ENCODE measurements at places on chromosomes 7 and 10.

DNA sequence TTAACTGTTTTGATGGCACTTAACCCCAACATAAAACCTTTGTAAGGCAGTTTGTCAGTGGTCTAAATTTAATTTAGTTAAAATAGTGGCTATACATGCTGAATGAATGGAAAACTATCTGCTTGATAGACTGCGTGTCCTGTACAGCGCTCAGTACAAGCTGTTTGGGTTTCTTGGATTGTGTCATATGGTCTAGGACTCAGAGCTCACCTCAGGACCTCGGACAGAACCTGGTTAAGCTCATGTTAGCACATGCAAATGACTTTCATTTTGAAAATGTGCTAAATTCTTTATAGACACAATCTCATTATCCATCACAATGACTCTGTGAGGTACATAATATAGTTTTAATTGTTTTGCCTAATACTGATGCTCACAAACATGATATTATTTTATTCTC, 55.7 kb upstream of the RELN start:
- no peak for DNase-seq

DNA sequence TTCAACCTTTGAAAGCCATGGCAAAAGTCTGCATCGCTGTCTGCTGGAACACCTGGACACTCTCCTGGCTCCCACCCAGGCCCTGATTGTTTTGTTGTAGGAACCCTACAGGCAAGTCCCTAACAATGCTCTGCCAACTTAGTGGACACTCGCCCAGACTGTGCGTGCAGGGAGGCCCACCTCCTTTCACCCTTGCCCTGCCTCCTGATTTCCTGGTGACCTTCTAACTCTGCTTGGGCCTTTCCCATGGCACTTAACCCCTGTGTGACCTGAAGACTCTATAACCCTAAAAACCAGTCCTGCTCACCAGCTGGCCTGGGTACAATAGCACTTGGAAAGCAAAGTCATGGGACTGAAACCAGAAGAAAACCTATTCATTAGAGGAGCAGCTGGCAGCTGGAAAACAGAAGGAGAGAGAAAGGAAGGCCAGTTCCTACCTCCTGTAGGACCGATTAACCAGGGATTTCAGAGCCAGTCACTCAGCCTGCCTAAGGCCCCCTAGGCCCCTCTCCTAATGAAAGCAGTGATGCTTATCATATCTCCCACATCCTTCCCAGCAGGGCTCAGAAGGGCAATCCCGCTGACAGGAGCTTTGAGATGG, 82.7 kb upstream of the KMT2E start:
- DNase-seq, result no peak

DNA sequence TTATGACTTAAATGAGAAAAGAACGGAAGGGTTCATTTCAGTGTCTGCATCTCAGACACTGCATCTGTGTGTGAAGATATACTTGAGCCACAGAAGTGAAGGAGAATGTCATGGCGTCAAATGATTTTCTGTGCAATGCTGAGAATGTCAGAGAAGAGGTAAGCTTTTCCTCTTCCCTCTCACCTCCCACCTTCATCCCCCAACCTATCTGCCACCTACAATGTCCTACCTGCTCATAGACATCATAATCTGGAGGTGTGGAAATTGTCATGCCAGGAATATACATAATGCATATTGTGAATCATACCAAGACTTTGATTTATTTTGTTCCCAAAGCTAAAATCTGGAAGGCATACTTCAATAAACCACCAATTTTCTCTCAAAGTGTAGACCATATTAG, 53.7 kb downstream of the CTTNBP2 start:
- DNase-seq, result peak; percentile 53

GRCh38 chr7:36653008-36653662, 71.2 kb downstream of the AOAH start:
- no peak for DNase-seq

DNA sequence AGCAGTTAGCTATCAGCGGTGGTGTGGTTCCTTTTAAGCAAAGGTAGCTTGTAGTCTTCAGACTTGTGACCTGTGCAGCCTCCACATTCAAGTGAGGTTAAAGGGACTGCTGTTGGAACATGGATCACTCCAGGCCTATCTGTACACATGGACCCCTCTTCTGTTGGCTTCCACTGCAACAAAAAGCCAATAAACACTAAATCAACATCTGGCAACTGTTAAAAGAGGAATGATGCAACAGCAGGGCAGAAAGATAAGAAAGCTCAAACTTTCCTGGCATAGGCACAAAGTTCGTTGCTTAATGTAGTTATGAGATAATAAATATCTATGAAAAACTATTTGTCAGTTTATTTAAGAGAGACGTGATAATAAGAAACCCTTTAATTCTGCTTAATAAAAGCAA, 4.0 kb upstream of the MINPP1 start:
- no peak for DNase-seq

DNA sequence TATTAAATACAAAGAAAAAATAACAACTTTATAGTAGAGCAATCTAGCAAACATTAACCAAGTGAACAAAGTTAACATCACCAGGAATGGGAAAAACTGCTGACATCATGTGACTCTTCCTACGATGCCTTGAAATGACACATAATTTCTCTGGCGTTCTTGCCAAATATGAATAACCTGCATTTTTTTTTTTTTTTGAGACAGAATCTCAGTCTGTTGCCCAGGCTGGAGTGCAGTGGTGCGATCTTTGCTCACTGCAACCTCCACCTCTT, 126.5 kb upstream of the VKORC1L1 start:
- DNase-seq, result no peak

GRCh38 chr7:140889645-140890044, 35.1 kb downstream of the BRAF start:
- DNase-seq, result no peak

DNA sequence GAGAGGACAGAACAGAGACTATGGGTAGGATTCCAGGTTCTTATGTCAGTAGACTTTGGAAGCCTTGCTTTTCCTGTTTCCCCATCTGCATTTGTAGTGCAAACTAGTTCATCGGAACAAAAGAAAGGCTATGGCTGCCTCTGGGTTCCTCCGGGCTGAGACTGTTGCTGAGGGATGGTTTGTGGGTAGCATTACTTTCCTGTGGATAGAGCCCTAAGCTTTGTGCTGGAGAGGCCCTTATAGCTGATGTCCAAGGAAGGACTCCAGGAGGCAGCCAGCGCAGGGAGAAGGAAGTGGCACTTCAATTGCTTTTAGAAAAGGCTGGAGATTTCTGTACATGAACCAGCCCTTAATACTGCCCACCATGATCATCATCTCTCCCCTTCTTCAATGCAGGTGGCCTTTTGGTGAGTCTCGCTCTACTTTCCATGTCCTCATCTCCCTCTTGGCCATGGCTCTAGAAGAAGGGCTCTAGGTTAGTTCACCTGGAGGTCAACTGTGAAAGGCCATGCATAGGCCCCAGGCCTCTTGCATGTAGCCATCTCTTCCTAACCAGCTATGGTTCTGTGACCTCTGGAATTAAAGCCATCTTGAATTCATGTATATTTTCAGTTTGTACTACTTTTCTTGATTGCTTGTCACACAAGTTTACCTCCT, 15.4 kb downstream of the MXI1 start:
- no peak for DNase-seq

DNA sequence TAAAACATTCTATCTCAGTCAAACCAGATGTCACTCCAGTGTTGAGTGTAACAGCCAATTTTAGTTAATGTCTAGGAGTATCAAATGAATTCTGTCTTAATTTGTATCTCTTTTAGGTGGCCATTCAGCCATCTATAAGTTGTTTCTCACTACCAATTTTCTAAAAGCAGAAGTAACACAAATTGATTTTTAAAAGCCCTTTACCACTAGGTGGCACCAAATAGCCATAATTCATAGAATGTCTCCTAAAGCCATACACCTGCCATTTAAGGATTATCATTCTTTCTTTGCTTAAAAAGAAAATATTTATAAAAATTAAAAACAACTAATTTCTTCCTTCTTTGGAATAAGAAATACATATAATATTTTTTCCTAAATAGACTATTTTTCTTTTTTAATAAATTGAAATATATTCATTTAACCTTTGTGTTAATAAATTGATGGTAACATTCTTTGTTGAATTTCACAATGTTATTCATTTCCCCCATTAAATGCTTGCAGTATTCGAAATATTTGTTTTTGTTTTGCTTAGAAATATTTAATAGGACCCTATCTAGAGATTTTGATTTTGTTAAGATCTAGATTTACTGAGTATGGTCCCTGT, 107.8 kb upstream of the PPP1R3A start:
- peak; percentile 39 for DNase-seq

DNA sequence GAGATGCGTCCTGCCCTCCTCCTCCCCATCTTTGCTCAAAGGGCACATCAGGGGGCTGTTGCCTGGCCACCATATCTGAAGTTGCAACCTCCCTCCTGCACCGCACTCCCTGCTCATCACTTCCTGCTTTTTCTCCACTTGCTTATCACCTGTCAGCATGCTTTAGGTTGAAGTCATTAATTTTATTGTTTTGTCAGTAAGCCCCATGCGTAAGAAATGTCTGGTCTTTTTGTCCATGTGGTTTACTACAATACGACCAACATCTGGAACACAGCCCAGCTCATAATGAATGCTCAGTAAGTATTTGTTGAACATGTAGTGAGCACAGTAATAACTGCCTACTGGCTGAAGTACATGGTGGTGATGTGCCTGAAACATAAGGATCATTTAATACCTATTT, 71.6 kb upstream of the GJD4 start:
- no peak for DNase-seq

- no peak for DNase-seq
Measured at GRCh38 chr10:74145133-74145532, 5.5 kb downstream of the AP3M1 start.

DNA sequence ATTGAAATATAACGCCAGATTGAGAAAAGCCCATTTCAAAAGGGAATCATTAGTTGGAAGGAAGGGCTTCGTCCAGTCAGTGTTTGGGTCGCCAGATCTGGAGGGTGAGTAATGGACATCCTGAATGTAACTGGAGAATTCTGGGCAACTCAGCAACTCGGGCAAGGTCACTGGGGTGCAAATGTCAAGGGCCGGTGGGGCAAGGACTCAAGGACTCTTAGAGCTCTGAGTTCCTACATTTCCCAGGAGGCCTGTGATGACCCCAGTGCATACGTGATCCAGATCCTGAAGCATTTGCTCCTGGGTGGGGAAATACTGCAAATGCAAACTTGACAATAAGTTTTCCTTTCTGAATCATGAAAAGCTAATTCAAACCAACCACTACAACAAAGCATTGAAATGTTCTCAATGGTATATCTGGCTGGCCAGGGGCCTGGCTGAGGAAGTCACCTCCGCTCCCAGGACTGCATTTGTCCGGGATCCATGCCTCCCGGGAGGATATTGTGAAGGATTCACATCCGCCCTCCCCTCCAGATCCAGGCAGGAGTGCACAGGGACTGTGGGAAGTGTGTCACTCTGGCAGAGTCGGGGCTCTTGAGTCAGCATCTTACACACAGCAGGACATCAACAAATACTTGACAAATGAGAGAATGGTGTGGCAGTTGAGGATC, 164.0 kb downstream of the FANK1 start:
- DNase-seq, result no peak

DNA sequence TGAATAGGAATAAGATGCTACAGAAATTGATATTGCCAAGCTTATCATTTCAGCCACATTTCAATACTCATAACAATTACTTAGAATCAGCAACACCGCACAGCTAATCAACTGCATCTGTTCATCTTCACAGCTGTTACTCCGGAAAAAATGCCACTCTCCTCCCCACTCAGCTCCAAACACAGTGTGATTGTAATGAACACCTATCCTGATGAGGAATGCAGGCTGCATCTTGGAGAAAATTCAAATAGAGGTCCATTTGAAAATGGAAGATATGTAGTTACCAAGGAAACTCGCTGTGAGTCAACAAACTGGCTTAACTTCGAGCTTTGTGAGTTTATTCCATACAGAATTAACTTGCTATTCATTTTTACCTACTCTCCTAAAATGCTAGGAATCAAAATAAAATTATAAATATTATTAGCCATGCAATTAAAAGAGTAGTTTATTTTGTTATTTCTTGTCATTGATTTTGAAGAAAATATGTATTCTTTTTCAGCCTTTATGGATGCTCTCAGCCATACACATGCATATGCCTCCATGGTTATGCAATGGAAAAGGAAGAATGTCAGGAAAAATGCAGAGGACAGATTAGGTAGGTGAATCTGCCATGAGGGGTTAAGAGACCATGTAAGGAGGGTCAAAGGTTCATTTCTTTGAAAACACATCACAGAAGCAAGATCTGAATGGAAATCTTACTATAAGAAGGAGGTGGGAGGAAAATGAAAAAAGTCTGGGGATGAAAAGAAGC, 267.2 kb downstream of the POM121L12 start:
- no peak for DNase-seq

DNA sequence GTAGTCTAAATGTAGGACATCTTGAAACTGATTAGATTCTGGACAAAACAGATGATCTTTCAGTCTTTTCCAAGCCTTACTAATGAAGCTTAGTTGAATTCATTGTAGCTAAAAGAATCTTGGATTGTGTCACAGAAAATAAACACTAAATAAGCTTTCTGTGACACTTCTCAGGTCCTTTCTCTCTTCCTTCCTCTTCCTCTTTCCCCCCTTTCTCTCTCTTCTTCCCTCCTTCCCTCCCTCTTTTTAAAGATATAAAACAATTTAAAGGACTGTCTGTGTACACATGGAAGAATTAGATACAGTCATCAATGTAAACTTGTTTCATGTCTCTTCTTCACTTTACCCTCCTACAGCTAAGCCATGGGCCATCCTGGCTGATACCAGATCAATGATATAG, 5.3 kb upstream of the COMMD3 start:
- no peak for DNase-seq

DNA sequence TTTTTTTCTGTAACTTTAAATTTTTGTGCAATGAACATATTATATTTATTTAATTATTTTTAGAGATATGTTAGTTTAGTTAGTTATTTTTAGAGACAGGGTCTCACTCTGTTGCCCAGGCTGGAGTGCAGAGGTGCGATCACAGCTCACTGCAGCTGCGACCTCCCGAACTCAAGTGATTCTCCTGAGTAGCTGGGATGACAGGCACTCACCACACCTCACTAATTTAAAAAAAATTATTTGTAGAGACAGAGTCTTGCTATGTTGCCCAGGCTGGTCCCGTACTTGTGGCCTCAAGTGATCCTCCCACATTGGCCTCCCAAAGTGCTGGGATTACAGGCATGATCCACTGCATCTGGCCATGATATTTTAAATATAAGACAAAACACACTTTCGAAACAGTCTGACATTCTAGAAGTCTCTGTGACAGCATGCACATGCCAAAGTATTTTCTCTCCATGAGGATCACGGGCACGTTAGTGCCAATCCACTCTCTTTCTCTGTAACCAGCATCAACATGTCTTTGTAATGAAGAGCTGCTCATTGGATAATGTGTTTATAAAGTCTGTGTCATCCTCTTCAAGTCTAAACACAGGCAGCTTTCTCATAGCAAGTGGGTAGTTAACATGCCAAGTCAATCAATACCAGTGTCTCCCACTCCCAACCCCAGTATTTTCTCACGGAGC, 137.4 kb downstream of the GLI3 start:
- DNase-seq, result no peak

GRCh38 chr7:28587211-28587610, 174.9 kb downstream of the CREB5 start:
- DNase-seq, result no peak
